ENCODE measurements at places on chromosomes 2 and 18.

DNA sequence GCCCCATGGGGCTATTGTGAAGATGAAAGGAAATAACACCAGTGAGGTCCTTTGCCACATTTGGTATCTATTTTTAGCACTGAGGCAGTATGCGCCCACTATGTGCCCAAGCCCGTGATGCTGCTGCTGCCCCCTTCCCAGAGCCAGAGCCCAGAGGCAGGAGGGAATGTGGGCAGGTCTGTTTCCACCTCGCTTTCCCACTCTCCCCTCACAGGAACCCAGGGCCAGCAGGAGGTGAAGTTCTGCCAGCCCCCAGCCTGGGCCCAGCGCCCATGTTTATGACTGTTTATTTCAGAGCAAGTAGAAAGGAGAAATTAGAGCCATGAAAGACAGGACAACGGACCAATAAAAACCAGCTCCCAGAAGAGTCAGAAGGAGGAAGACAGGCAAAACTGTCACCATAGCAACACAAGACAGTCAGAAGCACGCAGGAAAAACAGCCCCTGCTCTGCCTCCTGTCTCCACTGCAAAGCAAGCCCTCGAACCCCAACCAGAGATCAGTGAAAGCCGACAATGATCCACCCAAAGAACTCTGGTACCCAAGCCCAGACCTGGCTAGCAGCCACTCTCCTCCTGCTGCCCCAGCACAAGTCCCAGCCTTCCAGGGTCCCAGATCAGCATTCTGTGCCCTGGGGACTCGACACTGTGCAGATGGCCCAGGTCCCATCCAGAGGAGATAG lies 1.4 kb downstream of the CYRIA start:
- no peak for DNase-seq

DNA sequence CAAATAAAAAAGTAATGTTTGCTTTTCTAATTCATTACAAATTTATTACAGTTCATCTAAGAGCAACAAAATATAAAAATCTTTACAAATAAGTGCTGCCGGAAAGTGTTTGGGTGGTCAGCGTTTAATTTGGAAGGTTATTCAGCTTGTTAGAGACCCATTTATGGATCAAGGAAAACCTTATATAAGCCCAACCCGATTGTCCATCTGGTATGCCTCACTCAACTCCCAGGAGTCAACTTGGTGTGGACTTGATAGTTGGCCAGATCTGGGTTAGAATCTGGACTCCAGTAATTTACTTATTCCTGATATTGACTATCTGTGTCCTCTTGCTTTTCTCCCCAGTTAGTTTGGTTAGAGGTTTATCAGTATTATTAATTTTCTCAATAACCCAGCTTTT lies 106.2 kb downstream of the KCTD1 start:
- DNase-seq: no peak

DNA sequence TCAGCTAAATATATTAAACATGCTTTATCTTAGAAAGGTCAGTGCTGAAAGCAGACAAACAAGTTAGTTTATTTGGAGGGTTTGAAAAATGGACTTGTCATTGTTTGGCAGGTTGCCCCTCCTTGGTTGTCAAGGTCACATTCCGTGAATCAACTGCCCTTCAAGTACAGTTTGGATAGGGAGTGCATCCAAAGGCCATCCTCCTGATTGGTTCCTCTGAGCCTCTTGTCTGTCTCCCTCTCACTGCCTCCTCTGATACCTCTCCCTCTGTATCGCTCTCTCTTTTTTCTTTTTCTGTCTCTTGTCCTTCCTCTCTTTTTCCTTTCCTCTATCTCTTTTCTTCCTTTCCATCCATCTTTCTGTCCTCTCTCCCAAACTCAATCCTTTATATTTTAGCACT lies 5.4 kb downstream of the ITGAV start:
- no peak for DNase-seq

GRCh38 chr18:58668211-58668610 lies 3.1 kb upstream of the MALT1 start:
- no peak for DNase-seq

GRCh38 chr2:181352158-181352557 lies 105.0 kb upstream of the ITGA4 start:
- DNase-seq: no peak

GRCh38 chr18:8328126-8328525 lies 281.1 kb upstream of the RAB12 start:
- DNase-seq: no peak

GRCh38 chr2:46555646-46556234 lies 76.4 kb downstream of the TMEM247 start:
- DNase-seq: no peak

DNA sequence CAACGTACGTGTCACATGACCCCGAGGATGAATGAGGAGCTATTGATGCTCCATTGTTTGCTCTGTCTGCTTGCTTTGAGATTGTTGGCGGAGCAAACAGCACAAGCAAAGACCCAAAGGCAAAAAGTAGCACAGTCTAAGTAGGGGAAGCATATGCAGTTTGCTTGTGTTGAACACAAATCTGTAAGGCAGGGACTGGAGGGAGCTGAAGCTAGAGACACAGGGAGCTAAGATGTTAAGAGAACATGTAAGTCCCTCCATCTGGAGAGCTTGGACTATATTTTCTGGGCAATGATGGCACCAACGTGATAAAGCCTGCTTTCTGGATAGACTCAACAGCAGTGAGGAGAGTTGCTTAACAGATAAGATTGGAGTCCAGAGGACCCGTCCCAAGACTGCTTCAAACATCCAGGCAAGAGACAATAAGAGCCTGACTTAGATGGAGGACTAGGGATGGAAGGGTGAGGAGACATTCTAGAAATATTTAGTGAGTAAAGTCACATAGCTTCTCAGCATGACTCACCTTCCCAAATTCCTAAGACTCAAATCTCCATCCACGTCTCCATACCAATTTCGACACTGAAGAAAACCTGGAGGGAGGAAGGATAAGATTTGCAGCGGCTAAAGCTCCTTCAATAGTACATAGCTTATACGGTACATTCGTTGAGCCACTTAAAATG lies 88.1 kb upstream of the KLF7 start:
- no peak for DNase-seq

- DNase-seq: no peak
Observed at GRCh38 chr18:56907771-56908170, 239.1 kb upstream of the BOD1L2 start.

DNA sequence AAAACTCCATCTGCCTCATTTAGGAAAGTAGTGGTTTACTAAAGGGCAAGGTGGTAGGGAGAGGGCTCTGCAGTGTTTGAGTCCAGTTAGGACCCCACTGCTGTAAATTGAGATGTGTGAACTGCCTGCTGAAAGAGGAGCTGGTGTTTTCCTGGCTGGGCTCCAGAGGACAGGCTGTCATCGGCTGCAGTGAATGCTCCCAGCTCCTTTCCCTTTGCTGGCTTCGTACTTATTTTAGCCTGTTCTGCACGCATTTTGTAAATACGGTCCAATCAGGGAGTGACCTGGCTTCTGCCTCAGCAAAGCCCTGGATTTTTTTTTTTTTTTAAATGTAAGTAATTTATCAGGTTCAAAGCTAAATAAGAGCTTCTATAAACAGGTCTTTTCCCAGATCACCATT lies 37.5 kb downstream of the SLC4A3 start:
- no peak for DNase-seq

DNA sequence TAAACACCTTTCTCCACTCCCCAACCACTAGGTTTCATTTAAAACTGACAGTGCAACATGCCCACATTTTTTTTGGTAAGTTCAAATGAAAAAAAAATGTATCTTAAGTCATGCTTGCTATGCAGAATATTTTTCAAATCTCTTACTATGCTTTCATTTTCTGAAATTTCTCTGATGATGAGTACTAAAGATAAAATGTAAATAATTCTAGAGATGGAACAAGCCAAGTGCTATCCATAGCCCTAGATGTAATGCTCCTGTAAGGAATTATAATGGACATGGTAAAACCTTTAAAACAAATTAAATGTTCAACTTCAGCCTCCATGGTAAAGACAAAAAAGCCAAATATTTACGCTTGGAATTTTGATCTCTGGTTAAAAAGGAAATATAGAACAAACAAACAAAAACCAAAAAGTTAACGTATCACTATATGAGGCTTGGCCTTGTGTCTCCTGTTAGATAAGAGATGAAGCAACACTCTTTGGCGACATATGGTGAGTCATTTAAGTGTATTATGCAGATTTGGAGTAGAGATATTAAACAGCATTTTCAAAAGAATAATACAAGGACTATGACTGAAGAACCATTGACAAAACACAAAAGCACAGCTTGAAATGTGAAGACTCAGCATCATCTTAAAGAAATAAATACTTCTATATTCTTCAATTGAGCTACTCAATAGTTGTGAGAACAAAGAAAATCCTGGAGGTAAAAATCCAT lies 392.0 kb upstream of the LYPD1 start:
- no peak for DNase-seq

GRCh38 chr2:78766459-78766858 lies 259.0 kb upstream of the REG3G start:
- DNase-seq: no peak

DNA sequence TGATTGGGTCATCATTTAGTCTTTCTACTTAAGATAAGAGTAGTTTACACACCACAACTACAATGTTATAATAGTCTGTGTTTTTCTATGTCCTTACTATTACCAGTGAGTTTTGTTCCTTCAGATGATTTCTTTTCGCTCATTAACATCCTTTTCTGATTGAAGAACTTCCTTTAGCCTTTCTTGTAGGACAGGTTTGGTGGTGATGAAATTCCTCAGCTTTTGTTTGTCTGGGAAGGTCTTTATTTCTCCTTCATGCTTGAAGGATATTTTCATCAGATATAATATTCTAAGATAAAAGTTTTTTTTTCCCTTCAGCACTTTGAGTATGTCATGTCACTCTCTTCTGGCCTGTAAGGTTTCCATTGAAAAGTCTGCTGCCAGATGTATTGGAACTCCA lies 38.0 kb upstream of the SLC16A14 start:
- DNase-seq: no peak

GRCh38 chr2:165274698-165275097 lies 35.5 kb downstream of the SCN2A start:
- DNase-seq: no peak

DNA sequence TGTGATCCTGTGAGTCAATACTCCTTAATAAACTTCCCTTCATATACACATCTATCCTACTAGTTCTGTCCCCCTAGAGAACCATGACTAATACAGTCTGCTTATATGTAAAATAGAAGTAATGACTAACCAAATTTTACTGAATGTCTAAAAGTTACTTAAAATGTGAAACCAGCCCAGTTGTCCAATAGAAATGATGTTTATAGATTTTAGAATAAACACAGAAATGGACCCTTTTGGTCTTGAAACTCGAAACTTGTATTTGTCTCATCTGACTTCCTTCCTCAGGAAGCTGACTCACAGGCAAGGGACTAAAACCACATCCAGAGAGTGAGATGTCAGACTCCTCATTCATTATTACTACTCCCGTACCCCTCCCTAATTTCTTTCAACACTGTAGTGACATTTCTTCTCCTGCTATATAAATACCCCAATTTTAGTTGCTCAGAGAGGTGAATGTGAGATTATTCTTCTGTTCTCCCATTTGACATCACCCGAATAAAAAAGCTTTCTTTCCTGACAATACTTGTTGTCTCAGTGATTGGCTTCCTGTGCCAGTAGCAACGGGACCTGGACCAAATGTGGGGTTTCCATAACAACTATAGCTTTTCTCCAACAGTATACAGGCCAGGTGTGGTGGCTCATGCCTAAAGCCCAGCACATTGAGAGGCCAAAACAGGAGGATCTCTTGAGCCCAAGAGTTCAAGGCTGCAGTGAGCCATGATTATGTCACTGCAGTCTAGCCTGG lies 486.0 kb downstream of the ERBB4 start:
- DNase-seq: no peak

DNA sequence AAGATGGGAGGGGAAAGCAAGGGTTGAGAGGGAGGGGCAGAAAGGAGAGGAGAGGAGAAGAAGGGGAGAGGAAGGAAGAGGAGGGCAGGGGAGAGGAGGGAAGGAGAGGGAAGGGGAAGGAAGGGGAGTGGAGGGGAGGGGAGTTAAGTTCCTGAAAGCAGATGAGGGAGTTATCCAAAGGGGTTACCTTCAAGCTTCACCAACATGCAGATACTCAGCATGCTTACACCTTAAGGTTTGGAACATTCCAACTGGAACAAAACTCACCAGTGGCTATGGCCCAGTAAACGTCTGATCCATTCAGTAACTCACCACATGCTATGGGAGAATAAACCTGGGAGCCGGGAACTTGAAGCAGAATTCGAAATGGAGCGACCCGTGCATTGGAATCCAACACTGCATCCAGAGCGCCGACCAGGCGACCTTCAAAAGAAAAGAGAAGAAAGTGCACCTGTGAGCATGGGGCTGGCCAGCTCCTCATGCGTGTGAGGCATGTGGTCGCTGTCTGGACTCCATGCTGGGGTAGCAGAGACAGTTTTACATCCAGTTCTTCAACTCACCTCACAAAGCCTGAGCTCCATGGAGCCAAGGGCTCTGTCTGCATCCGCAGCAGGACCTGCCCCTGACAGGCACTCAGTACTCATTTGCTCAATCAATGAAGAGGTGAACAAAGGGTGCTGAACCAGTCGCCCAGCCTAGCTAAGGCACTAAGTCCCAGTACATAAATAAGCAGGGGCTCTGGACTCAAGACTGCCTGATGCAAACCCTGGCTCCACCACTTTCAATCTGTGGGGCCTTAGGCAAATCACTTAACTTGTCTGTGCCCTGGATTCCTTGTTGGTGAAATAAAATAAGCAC lies 61.0 kb downstream of the TBC1D8 start:
- DNase-seq: no peak

DNA sequence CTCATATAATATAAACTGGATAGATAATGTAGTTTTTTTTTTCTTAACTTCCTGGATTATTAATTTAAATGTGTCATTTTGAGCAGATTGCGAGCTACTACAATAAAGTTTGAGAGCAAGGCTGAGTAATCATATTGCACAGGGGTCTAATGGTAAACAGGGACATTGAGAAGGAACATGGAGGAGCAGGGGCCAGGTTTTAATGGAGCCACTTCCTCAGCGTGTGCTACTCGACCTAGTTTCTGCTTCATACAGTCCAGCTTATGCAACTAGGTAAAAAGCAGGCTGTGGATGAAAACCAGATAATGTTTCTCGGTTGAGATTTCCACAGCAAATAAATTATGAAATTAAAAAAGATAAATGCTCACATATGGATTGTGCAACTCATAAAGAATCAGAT lies 1915.7 kb upstream of the CELF4 start:
- no peak for DNase-seq

GRCh38 chr18:64240316-64240715 lies 91.4 kb upstream of the LINC00305 start:
- no peak for DNase-seq

DNA sequence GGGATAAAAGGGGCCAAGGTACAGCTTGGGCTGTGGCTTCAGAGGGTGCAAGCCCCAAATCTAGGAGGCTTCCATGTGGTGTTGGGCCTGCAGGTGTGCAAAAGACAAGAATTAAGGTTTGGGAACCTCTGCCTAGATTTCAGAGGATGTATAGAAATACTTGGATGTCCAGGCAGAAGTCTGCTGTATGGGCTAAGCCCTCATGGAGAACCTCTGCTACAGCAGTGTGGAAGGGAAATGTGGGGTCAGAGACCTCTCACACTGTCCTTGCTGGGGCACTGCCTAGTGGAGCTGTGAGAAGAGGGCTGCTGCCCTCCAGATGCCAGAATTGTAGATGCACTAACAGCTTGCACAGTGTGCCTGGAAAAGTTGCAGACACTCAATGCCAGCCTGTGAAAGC lies 880.6 kb upstream of the ID2 start:
- no peak for DNase-seq

Data from activated T-cell treated with anti-CD3 and anti-CD28 coated beads for 24 hours (primary cell).